ELF-1 (cell line): ENCODE measurements at places on chromosomes 1 and 21.

GRCh38 chr1:45629035-45629434 is 5.2 kb upstream of the CCDC17 start:
- no peak for DNase-seq

- peak; percentile 87 for DNase-seq
These were observed 18.8 kb downstream of the ADGRB2 start for GRCh38 chr1:31745096-31745945.

- peak; percentile 8 for DNase-seq
These were observed 355.5 kb downstream of the LMO4 start for GRCh38 chr1:87684194-87684593.

DNA sequence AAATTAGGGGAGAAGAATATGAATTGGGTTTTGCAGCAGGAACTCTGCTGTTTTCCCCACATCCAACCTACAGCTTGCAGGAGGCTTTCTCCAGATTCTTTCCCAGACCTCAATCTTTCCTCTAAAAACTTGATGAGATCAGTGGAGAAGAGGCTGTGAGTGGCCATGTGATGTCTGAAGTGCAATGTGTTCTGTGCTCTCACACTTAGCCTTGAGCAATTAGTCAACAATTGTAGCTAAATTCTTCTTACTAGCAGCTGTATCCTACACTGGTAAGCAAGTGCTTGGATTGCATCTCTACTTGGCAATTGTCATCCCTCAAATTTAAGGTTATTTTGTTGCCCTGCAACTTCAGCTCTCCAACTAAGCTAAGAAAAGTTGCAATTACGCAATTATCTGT is 807.3 kb upstream of the RGS18 start:
- DNase-seq: no peak

DNA sequence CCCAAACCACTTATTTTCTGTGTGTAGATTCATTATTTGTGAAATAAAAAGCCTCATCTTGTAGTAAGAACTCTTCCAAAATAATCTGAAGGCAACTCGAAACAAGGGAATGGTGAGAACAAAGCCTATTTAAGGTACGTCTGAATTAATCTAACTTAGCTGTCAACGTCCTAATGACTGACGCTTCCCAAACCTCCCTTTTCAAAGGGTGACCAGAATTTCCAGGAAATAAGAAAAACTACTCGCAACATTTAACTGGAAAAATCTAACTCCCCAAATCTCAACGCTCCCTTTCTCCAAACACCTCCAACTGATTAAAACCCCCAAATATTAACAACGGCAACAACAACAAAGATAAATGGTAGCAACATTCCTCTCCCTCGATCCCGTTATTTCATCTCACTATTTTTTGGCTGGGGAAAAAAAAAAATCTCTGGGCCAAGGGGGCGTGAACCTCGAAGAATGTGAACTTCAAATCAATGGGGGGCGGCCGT is 693 bp downstream of the SRSF10 start:
- no peak for DNase-seq

DNA sequence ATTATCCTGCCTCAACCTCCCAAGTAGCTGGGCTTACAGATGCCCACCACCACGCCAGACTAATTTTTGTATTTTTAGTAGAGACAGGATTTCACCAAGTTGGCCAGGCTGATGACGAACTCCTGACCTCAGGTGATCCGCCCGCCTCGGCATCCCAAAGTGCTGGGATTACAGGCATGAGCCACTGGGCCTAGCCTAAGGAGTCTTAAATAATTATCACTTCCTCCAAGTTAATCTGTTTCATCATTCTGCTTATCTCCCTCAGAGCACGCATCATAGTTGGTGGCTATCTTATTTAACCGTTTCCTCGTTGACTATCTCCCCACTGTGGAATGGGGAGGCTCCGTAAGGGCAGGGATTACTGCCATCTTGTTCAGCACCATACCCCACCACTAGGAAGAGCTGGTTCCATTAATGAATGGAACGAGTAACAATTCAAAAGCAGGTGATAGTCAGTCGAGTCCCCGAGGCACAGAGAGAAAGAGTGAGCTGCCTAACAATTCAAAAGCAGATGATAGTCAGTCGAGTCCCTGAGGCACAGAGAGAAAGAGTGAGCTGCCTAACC is 52.7 kb downstream of the GLUL start:
- DNase-seq: no peak

- no peak for DNase-seq
These were observed 153.3 kb downstream of the NR5A2 start for GRCh38 chr1:200180821-200181220.

DNA sequence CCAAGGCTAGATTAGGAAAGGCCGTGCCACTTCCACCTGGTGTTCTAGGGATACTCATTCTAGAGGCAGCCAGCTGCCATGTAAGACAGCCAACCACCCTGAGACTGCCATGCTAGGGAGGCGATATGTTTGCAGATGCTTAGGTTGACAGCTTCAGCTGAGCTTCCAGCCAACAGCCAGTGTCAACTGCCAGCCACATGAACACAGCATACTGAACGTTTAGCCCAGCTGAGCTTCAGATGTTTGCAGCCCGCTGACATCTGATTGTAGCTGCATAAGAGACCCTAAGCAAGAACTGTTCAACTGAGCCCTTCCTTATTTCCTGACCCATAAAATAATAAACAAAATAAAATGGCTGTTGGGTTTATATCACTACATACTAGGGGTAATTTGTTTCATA is 5.0 kb upstream of the KCNC4 start:
- no peak for DNase-seq

GRCh38 chr1:169896013-169896412 is 2.3 kb upstream of the SCYL3 start:
- DNase-seq: no peak

DNA sequence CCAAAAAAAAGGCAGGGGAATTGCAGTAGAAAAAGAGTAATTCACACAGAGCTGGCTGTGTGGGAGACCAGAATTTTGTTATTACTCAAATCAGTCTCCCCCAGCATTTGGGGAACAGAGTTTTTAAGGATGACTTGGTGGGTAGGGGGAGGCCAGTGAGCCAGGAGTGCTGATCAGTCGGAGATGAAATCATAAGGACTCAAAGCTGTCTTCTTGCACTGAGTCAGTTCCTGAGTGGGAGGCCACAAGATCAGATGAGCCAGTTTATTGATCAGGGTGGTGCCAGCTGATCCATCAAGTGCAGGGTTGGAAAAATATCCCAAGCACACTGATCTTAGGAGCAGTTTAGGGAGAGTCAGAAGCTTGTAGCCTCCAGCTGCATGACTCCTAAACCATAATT is 23.7 kb upstream of the EDARADD start:
- DNase-seq: no peak

- peak; percentile 14 for DNase-seq
These were observed 37.7 kb upstream of the GPR37L1 start for GRCh38 chr1:202084791-202085681.

DNA sequence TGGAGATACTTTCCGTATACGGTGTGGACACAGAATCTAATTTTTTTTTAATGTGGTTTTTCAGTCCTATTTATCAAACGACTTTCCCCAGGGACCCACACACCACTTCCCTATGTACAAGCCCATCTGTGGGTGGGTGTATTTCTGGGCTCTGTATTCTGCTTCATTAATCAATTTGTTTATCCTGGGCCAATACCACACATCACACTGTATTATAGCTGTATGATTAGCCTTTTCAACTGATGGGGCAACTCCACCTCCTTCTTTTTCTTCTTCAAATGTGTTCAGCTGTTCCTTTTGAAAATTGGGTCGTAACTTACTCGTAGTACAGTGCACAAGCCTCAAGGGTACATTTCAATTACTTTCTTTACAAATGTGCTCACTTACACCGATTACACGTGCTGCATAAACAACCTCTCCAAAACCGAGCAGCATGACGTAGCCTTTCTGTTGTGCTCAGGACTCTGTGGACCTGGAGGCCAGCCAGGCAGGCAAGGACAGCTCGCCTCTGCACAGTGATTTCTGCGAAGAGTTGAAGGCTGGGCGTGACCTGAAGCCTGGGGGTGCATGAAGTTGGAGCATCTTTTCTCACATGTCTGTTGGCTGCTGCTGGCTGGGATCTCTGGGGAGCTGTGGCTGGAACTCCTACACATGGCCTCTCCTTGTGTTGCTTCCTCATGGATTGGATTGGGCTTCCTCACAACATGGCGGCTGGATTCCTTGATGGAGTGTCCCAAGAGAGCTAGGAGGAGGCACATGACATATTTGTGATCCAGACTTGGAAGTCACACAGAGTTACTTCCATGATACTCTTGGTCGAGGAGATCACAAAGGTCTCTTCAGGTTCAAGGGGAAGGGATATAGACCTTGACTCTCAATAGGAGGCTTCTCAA is 126.5 kb downstream of the CRYAA start:
- DNase-seq: no peak

- no peak for DNase-seq
These were observed 98.3 kb downstream of the FAF1 start for GRCh38 chr1:50861772-50862171.

GRCh38 chr1:235646463-235646862 is 3.1 kb downstream of the GNG4 start:
- no peak for DNase-seq

- DNase-seq: no peak
These were observed 311.9 kb upstream of the PTBP2 start for GRCh38 chr1:96409689-96410088.

DNA sequence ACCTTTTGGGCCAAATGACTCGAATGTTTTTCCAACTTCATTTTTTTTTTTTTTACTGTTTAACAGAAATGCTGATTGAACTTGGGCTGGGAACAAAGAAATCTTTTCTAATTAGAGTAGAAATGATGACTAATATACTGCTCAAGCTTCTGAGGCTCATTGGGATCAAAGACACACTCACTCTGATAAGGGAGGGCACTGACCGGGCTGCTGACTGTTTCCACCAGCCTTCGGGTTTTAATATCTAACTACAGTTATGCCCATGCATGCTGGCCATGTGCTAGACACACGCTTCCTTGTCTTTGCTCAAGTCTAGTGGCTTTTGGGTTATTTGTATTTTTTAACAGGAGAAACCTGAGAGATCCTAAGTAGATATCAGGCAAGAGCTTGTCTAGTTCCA is 16.8 kb downstream of the ZBTB18 start:
- no peak for DNase-seq

DNA sequence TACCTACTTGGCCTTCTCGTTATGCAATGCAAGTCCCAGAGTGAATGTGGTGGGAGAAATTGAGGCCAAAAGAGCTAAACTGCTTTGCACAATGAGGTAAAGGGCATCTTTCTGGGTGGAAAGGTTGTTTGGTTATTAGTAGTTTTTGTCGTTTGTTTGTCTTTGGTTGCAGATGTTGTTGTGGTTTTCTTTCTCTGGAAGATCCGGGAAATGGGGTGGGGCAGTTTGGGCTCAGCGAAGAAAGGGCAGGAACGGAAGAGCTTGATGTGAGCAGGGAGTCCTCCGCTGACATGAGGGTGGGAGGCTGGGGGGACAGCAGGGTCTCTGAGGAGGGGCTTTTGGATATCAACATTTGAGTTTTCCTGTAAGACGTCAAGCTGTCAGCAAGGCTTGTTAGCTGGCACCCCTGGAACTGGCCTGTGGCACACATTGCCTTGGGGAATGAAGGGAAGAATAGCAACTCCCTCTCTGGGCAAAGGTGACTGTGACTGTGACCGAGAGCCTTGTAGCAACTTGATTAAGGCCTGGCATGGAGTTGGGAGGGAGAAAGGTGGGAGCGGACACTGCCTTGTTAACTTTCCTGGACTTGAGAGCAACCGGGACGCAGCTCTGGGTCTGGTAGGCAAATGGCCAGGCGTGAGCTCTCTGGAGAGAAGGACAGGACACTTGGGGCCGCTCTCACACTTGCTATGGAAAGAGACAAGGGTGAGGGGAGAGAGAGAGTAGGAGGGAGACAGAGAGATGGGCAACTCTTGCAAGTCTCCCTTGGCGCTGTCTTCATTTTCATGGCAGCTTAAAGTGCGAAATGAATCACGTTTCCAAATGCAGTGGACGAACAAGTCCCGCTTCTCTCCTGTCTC is 15.4 kb upstream of the OPRD1 start:
- no peak for DNase-seq

GRCh38 chr1:69455718-69456117 is 112.0 kb upstream of the LRRC7 start:
- DNase-seq: no peak

DNA sequence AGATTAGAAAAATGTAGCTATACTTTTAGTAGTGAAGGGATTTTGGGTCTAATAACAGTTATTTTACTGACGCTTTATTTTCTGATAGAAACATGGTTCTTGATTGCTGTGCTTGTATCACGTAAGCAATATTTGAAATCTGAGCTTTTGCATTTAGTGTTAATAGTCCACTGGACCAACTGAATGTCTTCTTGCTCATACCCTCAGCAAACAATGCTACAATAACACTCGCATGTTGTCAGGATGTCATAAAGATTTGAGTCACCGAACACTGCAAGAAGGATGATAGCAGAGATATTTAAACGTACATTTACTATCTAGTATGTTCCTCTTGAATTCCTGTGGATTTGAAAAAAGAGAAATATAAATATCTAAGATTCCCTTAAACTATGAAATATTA is 7.5 kb downstream of the DYRK1A start:
- DNase-seq: no peak

GRCh38 chr1:233909195-233909594 is 4.7 kb downstream of the SLC35F3 start:
- no peak for DNase-seq

DNA sequence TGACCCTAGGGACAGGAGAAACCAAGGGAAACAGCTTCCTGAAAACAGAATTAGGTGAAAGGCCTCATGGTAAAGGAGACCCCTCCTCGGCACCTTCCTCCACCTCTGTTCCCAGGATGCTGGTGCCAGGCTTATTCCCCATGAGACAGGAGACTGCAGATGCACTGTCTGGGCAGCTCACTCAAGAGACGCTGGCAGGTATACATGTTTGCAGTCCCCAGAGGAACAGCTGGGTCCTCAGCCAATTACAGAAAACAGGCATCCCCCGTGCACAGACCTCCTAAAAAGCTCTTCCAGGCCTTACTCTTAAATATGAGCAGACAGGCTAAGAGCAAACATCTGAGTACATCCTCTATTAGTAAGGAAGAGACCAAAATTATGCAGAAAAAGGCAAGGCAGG is 6.5 kb downstream of the CCSAP start:
- DNase-seq: no peak

DNA sequence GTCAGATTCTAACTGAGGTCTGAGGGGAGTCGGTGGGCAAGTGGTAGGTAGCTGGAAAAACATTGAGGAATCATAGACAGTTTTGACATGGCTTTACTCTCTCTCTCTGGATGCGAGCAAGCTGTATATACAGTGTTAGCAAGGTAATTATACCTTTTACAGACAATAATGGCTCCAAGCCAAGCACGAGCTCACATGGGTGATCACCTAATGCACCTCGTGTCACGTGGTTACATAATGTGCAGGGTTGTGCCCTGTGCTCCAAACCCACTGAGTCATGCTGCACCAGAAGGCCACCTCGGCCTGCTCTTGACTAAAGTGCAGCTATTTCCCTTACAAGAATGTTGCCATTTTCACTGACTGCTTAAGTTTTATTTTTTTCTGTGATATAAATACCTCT is 7.6 kb upstream of the CLCA2 start:
- DNase-seq: no peak

DNA sequence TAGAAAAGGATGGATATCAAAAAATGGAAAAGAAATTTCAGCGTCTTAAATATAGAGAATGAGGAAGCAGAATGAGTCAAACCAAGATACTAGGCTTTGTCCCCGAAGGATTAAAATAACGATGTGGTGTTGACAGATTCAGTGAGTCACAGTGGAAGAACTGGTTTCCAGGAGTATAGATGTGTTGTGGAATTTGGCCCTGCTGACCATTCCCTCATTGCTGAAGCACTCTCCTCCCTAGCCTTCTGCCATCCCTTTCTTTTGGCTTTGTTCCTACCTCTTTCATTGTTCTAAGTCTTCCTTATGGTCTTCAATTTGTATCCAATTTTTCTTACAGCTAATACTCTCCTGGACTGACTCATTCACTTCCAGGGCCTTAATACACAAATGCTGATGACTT is 23.1 kb upstream of the USP25 start:
- peak; percentile 62 for DNase-seq
